ENCODE measurements at places on chromosomes 1 and 21. TPM values are rescaled to one million over a fixed set of nuclear protein-coding genes. Genes with fewer than 3 reads are reported as not detected.

GRCh38 chr1:228487336-228488124 is at the start of gene RNF187:
RNF187 (plus strand) TSS chr1:228487382.
- peaks cover 25% of the 10 kb centered on the region for H3K4me1 ChIP-seq
- H3K36me3 ChIP-seq = no peaks in the 10 kb centered on the region
- H3K27ac ChIP-seq = peak within 1 kb of the TSS; percentile 100
- H3K27me3 ChIP-seq = no peaks in the 10 kb centered on the region
- no peak for DNase-seq

Gene GNG12
- not detected for total RNA-seq

Gene SOD1
- 81.4 TPM for total RNA-seq

GRCh38 chr1:204643503-204643902 is 42.0 kb downstream of the LRRN2 start:
- H3K27me3 ChIP-seq = peaks cover 2% of the 10 kb centered on the region
- no peak for DNase-seq
- no peaks in the 10 kb centered on the region for H3K4me1 ChIP-seq
- H3K4me3 ChIP-seq = no peak overlapping the region
- no peak overlapping the region for H3K27ac ChIP-seq

DNA sequence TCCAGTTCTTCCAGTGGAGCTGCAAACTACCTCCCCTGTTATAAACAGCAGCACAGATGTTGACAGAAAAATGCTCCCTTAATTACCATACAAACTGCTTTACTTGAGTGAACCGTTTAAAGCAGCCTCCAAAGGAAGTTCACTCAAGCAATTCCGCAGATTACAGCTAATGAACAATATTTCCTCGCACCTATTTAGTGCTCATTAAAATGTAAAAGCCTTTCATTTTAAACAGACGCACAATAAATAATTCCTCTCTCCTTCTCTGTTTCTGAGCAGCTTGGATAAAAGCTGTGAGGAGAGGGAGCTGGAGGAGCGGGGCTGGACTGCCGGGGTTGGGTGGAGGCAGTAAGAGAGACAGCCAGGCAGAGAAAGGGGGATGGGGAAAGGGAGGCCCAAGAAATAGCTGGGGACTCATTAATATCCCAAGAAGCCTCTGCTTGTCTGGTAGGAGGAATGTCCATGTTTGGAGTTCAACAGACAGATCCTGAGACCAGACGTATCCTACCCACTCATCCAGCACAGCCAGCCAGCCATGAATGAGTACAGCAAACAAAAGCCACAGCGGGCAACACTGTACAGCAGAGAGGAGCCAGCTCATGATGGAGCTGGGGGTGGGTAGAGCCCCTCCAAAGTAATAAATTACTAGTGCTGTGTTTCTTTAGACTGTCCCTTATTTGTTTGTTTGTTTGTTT is 227.7 kb downstream of the GPATCH2 start:
- no peak for DNase-seq
- H3K27ac ChIP-seq = no peak overlapping the region
- no peak overlapping the region for H3K4me3 ChIP-seq
- H3K27me3 ChIP-seq = no peaks in the 10 kb centered on the region
- H3K36me3 ChIP-seq = no peaks in the 10 kb centered on the region
- no peaks in the 10 kb centered on the region for H3K4me1 ChIP-seq

GRCh38 chr1:229167318-229167717 is 103.6 kb upstream of the RAB4A start:
- H3K27ac ChIP-seq = no peak overlapping the region
- H3K36me3 ChIP-seq = no peaks in the 10 kb centered on the region
- H3K4me3 ChIP-seq = no peak overlapping the region
- no peak for DNase-seq
- H3K4me1 ChIP-seq = no peaks in the 10 kb centered on the region
- no peaks in the 10 kb centered on the region for H3K27me3 ChIP-seq

- H3K4me3 ChIP-seq = no peak within 1 kb of the TSS
- H3K27ac ChIP-seq = no peak within 1 kb of the TSS
- no peaks in the 10 kb centered on the region for H3K36me3 ChIP-seq
- no peaks in the 10 kb centered on the region for H3K27me3 ChIP-seq
- no peak for DNase-seq
- H3K4me1 ChIP-seq = no peaks in the 10 kb centered on the region
Observed at GRCh38 chr1:3021233-3021671, at the start of gene ACTRT2. ACTRT2 (plus strand) TSS chr1:3021467; CDS start chr1:3021687, 220 bp downstream.

DNA sequence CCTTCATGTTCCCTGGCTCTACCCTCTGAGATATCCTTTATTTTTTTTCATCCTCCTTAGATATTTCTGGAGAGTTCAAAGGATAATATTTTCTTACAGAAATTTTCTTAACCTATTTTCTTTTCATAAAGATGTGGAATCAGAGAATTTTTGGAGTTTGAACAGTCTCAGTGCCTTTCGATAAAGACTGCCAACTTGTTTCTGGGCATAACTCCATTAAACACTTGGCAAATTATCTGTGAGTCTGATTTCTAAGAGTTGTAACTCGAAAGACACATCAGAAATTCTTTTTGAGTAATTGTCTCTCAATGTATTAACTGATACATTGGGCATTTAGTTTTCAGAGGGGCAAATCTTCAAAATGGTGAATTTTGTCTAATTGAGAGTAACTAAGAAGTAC is 1255.6 kb downstream of the NCAM2 start:
- no peaks in the 10 kb centered on the region for H3K27me3 ChIP-seq
- no peak overlapping the region for H3K27ac ChIP-seq
- H3K36me3 ChIP-seq = no peaks in the 10 kb centered on the region

Gene CLCA4
- not detected for total RNA-seq

GRCh38 chr1:29436181-29436785 is 200.0 kb downstream of the PTPRU start:
- H3K27me3 ChIP-seq = no peaks in the 10 kb centered on the region
- no peaks in the 10 kb centered on the region for H3K36me3 ChIP-seq
- DNase-seq = no peak
- H3K4me3 ChIP-seq = no peak overlapping the region
- H3K27ac ChIP-seq = no peak overlapping the region

GRCh38 chr1:173210716-173211231 is 3.6 kb upstream of the TNFSF4 start:
- no peak overlapping the region for H3K4me3 ChIP-seq
- peaks cover 17% of the 10 kb centered on the region for H3K4me1 ChIP-seq
- H3K36me3 ChIP-seq = no peaks in the 10 kb centered on the region
- H3K27ac ChIP-seq = no peak overlapping the region
- H3K27me3 ChIP-seq = no peaks in the 10 kb centered on the region
- no peak for DNase-seq

Gene LCE1C
- not detected for total RNA-seq

DNA sequence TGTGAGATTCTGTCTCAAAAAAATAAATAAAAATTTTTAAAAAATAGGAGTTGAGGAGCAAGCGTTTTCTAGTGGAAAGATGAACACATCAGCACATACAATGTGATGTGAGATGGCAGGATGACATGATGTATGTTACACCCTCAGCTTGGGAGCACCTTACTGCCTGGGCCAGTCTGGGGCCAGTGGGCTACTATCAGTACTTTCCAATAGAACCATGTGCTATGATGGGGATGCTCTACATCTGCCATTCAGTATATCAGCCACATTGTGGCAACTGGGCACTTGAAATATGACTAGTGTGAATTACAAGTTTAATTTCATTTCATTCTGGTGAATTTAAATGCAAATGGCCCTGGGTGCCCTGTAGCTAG is 156.0 kb downstream of the PGBD5 start:
- no peak for DNase-seq
- no peak overlapping the region for H3K4me3 ChIP-seq
- peaks cover 45% of the 10 kb centered on the region for H3K4me1 ChIP-seq

Gene VASH2
- total RNA-seq = not detected

DNA sequence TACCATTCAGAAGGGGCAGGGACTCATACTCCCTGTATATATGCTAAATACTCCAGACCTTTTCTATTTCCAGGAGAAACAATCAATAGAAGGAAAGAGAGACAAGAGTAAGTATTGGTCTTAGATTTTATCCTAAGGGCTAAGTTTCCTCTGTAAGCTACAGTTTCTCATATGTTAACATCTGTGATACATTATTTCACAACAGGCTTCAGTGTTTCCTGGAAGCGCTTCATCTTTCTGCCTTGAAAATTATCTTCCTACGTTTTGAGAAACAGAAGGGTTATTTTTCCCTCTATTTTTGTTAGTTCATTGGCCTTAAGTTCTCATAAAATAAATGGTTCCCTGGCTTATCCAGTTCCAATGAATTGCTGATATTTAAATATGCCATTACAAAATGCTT is 15.6 kb downstream of the FMO1 start:
- no peak overlapping the region for H3K27ac ChIP-seq
- no peak for DNase-seq
- no peaks in the 10 kb centered on the region for H3K4me1 ChIP-seq
- H3K4me3 ChIP-seq = no peak overlapping the region
- H3K27me3 ChIP-seq = no peaks in the 10 kb centered on the region

- no peak for DNase-seq
- H3K4me3 ChIP-seq = no peak overlapping the region
- peak overlapping the region; percentile 68 for H3K27ac ChIP-seq
Observed at GRCh38 chr1:226644541-226645176, 94.4 kb downstream of the ITPKB start.

DNA sequence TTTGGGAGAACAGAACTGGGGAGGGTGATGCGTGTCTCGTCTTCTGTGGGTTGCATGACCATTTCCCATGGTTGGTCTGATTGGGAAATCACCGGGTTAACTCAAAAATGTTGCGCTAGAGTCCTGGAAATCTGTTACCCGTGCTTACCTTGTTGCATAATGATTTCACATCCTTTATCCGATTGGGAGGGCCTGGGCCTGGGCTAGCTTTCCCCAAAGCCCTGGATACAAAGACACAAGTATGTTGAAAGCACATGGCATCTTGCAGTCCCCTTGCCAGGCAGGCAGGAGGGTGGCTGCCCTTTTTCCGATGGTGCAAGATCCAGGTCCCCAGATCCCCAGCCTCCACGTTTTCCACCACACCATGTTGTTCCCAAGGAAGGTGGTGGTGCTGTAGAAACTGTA is 582 bp downstream of the TRPM2 start:
- H3K4me3 ChIP-seq = peak overlapping the region; percentile 40
- peaks cover 4% of the 10 kb centered on the region for H3K36me3 ChIP-seq
- no peaks in the 10 kb centered on the region for H3K27me3 ChIP-seq
- DNase-seq = no peak
- H3K4me1 ChIP-seq = peaks cover 49% of the 10 kb centered on the region

- H3K27ac ChIP-seq = no peak overlapping the region
- no peaks in the 10 kb centered on the region for H3K36me3 ChIP-seq
- H3K27me3 ChIP-seq = peaks cover 5% of the 10 kb centered on the region
- no peak for DNase-seq
- no peak overlapping the region for H3K4me3 ChIP-seq
Observed at GRCh38 chr1:150546294-150546937, 2.8 kb upstream of the ADAMTSL4 start.

Gene PRRX1
- not detected for total RNA-seq

Gene EFCAB7
- 11.2 TPM for total RNA-seq

GRCh38 chr1:213585402-213585801 is 402.4 kb upstream of the PROX1 start:
- no peak overlapping the region for H3K27ac ChIP-seq
- no peaks in the 10 kb centered on the region for H3K36me3 ChIP-seq
- H3K4me3 ChIP-seq = no peak overlapping the region
- DNase-seq = no peak
- no peaks in the 10 kb centered on the region for H3K4me1 ChIP-seq

DNA sequence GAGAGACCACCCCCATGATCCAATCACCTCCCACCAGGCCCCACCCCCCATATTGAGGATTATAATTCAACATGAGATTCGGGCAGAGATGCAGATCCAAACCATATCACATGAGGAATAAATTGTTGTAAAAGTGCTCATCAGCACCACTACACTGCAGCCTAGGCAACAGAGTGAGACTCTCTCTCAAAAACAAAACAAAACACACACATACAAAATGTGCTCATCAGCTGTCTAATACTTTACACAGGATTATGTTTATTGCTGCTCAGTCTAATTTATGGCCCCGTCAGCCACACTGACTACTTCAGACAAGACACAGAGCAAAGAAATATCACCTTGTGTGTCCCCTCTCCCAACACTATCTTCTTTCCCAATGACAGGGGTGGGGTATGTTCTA is 72.9 kb upstream of the PPM1J start:
- no peaks in the 10 kb centered on the region for H3K27me3 ChIP-seq
- no peak overlapping the region for H3K27ac ChIP-seq
- no peak overlapping the region for H3K4me3 ChIP-seq
- no peaks in the 10 kb centered on the region for H3K36me3 ChIP-seq

GRCh38 chr1:151790071-151790939 is at the start of gene TDRKH:
TDRKH (minus strand) TSS chr1:151790500; CDS start chr1:151783022, 7,478 bp downstream.
- no peaks in the 10 kb centered on the region for H3K36me3 ChIP-seq
- H3K4me3 ChIP-seq = peak within 1 kb of the TSS; percentile 91
- DNase-seq = peak; percentile 99

All from B cell (primary cell).